Suppressor macrophage (primary cell): ENCODE measurements at places on chromosomes 5 and 9.

DNA sequence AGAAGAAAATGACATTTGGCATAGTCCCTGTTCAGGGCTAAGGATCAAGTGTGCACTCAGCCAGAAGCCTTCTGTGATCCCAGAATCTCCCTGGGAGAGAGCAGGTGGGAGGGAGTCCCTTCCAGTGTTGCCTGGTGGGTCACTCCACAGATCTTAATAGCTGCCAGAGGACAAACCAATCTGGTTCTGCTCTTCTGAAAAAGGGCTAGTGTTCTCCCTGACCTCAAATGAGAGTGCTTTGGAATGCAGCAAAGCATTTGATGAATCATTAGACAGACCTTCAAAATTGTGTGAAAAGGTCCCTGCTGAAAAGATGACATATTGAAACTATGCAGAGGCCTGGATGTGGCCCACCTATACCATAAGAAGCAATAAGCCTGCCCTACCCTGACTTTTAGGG is 339.7 kb downstream of the TMEM232 start:
- DNase-seq, result no peak

- DNase-seq, result no peak
Measured at GRCh38 chr9:17846948-17847655, 268.2 kb downstream of the SH3GL2 start.

DNA sequence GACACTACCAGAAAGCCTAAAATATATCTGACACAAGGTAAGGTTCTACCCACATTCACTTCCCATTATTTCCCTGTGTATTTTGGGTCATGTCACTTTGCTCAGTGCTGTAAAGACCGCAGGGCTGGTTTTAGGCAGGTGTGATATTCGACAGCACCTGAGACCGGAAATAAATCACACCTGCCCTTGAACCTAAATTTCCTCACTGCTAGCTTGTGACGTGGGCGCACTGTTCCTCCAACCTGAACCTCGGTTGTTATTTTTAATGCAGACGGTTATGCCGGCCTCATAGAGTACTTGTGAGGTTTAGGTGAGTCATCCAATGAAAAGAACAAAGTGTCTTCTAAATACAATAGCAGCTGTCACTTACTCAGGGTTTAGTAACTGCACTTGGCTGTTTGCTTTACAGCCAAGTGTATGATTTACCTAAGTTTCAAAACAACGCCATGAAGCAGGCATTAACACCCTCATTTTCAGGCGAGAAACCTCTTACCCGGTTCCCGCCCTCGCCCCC is 20.7 kb upstream of the ZNF782 start:
- no peak for DNase-seq

GRCh38 chr5:135835766-135836165 is 1.3 kb downstream of the SLC25A48 start:
- DNase-seq, result no peak

DNA sequence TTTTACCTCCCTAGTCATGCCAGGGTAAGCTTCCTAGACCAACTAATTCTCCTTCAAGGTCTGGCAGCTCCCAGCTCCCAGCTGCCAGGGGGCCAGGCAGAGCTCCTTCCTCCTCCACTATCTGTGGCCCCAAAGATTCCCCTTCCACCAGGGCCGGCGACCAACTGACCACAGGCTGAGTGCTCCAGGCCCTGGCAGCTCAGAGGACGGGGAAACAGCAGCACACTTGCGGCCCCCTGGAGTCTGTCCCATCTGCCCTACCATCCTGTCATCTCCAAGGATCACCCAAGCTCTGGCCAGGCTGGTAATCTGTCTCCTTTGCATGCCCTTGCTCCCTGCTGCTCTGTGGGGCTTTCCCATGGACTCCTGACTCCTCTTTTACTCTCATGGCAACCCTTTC is 31.2 kb upstream of the BASP1 start:
- DNase-seq, result no peak

DNA sequence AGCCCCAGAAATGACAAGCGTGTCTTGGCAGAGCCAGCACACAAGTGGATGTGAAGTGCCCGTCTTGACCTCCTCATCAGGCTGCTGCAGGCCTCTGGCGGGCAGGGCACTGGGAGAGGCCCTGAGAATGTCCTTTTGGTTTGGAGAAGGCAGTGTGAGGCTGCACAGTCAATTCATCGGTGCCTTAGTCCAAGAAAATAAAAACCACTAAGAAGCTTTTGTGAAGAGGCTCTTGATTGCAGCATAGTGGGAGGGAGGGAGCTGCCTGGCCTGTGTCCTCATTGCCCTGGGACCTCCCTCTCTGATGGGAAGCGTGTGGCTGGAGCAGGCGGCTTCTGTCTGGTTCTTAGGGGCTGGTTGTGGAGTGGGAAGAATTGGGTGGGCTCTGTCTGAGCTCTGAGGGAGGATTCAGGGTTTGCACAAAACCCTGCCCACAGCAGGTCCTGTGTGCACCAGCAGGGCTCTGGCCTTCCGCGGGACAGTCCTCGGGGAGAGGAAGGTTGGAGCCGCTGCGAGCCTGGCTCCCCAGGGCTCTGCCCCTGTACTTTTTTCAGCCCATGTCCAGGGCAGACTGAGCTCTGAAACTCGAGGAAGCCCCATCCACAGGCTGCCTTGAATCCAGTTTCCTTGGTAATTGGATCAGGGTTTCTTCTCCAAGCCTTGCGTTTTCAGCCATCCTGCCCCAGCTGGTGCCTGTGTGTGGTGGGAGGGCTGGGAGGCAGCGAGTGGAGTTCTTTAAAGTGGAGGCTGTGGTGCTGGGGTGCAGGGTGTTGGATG is 1.1 kb downstream of the HRCT1 start:
- no peak for DNase-seq

DNA sequence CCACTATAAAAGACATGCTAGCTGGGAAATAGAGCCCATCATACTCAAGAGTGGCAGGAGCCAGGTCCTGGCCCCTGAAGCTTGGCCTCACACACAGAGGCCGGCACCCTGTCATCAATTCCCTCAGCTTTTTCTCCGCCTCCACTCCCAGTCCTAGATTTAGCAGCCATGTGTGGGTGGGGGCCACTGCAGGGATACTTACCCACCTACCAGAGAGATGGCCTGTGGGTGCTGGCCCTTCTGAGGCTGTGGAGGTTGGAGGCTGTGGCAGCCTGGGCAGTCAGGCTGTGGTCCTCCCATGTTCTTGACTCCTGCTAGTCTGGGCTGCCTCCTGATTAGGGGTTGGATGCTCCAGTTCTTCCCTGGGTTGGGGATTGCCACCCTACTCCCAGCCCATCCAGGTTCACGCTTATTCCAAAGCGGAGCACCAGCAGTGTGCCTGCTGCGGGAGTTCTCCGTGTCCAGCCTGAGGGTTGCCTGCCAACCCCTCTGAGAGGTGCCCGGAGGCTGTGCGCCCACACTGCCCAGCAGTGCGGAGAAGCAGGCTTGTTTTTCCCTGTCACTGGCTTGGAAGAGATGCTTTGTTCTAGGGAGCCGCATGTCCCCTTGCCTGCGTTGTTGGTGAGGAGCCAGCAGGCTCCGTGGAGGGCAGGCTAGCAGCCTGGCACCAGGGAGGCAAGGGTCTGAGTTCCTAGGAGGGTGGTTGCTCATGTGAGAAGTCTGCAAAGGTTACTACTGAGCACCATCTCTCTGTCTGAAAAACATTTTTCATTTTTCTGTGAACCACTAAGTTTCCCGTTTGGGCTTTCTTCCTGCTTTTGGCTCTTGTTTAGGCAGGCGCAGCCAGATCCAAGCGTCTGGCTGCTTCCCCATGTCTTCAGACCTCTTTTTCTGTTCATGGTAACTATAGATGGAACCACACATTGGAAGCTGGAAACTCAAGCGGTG is 7.5 kb downstream of the SLC22A5 start:
- DNase-seq, result no peak

- DNase-seq, result no peak
Measured at GRCh38 chr9:108609227-108609896, 246.4 kb downstream of the ACTL7B start.
